ENCODE measurements at places on chromosomes 3 and 15.

DNA sequence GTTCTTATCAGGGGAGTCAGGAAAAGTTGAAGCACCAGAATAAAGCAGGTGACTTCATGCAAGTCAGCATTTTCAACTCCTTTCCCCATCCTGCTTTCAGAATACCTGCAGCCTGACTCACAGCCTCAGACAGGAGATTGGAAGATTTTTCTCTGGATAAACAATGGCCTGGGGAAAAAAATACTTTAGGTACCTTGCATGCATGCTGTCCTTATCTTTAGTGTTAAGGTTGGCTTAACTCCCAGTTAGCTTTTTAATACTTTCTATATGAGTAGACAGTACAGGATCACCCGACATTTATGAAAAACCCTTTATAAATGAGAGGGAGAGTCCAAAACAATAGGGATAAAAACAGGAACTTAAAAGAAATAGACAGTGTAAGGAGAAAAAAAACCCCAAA is 53.6 kb downstream of the PAK2 start:
- DNase-seq: no peak

GRCh38 chr3:48226939-48227338 is 3.6 kb downstream of the CAMP start:
- DNase-seq: no peak

- DNase-seq: no peak
Observed at GRCh38 chr3:84772841-84773240, 185.9 kb upstream of the CADM2 start.

DNA sequence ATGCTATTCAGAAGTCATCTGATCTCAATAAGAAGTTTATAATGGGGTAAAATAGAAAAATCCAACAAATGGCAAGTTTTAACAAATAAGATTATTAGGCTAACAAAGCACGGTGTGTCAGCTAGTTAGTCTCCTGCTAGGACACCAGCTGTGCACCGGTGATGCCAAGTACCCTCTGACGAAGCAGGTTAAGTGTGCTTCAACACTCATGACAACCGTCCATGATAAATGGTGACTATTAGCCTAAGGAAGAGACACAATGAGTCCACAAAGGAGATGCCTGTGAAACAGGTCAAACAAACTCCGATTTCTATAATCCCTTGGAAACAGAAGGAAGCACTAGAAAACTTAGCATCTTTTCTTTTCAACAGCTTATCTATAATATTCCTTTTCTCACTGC is 36.5 kb downstream of the ATP13A3 start:
- no peak for DNase-seq

- no peak for DNase-seq
Observed at GRCh38 chr15:58258501-58259292, 120.5 kb downstream of the AQP9 start.

- DNase-seq: no peak
Observed at GRCh38 chr15:101310508-101310907, 15.5 kb upstream of the SNRPA1 start.

- DNase-seq: no peak
Observed at GRCh38 chr3:129291236-129291886, 12.7 kb downstream of the HMCES start.

- no peak for DNase-seq
Observed at GRCh38 chr3:139718415-139718814, 40.6 kb upstream of the NMNAT3 start.

DNA sequence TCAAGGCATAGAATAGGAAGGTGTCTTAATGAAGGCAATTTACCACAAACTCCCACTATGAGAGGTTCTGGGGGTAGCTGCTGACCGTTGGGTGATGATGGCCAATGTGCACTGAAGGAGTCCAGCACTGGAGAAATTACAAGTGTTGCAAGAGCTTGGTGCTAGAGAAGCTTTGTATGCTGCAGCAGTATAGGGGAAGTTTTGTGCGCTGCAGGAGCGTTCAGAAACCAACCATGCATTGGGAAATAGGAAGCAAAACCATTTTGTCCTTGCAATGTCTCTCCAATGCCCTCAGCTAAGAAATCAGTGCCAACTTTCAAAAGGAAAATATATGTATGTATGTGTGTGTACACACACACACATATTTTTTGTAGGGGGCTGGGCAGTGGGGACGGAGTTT is 441.6 kb upstream of the NAALADL2 start:
- no peak for DNase-seq

GRCh38 chr3:72523429-72524151 is 324.7 kb downstream of the SHQ1 start:
- DNase-seq: peak; percentile 61

GRCh38 chr15:58518626-58519025 is 86.8 kb downstream of the LIPC start:
- no peak for DNase-seq

DNA sequence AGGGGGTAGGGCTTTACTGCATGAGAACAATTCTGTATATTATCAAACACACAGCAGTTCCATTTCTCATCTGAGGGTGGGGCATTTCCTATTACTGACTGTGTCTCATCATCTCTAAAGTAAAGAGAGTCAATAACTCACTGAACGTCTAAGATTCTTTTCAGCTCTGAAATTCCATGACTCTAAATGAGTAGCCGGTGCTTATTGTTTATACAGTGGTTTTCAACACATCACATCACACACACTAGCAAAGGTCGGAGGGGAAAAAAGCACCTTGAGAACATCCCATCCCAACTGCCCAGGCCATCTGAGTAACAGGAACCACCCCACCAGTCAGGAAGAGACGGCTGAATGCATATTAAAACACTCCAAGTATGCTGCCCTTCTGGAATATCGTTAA is 196.0 kb downstream of the SUCLG2 start:
- DNase-seq: no peak

DNA sequence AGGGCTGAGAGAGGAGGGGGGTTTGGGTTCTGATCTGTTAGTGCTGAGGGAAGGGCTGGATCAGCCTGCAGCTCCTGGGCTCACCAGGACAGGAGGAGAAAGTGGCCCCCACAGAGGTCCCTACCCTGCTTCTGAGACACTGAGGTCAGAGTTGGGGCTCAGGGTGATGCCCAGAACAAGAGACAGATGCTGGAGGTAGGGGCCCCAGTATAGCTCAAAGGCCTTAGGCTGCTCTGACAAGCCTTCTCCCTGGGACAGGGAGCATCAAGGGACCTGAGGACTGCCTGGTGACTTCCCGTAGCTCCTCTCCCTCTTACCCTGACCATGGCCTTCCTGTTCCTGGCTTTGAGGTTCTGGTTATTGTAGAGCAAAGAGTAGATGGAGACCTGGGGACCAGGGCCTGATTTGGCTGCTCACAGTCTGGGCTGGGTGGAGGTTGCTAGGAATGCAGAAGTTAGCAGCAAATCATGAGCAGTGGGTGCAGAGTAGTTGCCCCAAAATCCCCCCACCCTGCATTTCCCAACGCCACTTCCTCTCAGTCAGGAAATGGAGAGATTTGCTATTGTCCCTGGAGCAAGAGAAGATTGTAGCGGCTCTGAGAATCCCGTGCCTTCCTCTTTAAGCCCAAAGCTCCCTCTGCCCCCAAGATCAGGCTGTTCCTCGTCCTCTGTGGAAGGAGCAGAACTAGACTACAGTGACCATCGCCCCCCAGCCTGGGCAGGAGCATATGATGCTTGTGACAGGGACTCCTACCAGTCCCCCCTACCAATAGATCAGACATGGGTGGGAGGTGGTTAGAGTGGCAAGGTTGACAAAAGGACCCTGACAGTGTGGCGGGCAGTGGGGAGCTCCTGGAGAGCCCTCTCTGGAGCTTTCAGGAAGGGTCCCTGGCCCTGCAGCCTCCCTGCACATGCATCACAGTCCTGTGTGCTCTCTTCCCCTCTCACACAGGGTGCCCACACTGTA is 47.4 kb upstream of the SEC22A start:
- DNase-seq: no peak

GRCh38 chr3:159652452-159652851 is 336.2 kb upstream of the IL12A start:
- DNase-seq: no peak

GRCh38 chr3:143526011-143526545 is 322.2 kb downstream of the SLC9A9 start:
- DNase-seq: no peak

DNA sequence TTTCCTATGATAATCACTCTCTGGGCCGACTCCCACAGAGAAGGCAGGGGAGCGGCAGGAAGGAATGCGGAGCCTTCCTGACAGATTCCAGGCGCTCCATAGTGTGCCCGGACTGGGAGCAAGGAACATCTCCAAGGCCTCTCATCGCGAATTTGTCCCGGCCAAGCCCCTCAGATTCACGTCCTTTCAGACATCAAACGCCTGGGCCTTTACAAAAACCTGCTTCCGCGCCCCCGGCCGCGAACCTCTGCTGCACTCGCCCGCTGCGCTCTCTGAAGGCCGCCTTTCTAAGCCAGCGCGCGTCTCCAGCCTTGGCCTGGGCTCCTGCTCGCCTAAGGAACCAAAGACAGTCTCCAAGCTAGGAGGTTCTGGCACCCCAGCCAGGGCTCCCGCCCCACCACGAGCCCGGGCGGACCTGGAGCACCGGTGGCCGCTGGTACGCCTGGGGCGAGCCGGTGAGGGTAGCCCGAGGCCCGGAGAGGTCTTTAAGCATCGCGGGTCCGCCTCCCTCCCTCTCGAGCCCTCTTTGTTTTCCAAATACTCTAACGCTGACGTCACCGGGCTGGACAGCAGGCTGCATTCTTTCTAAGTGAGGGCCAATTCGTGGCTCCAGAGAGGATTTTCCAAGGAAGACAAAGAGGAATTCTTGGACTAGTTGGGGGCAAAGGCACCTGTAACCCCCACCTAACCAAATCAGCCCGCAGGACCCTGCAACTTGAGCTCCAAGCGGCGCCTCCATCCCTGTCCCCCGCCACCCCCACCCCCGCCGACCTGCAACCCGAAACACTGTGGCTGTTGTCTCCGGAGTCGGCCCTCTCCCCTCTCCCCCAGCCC is 759 bp downstream of the AMOTL2 start:
- no peak for DNase-seq

DNA sequence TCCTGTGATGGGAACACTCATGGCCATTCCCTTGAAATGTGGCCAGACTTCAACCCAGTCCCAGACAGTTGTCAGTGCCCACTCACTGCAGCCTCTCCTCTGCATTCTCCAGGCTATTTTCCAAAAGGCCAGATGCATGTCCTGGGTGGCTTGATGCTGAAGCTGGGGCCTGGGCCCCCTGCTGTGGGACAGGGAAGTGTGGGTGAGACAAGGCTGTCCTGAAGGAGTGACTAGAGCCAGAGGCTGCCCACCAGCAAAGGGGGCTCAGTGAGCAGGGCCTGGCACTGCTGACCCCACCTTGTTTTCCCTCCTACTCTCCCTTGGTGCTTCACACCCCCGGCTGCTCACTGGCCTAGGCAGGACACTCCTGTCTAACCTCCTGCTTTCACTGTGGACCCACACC is 11.9 kb downstream of the CISH start:
- DNase-seq: no peak

GRCh38 chr3:148791920-148792319 is 35.7 kb upstream of the CPB1 start:
- no peak for DNase-seq

- no peak for DNase-seq
Observed at GRCh38 chr3:135897715-135898114, 67.8 kb upstream of the PPP2R3A start.

GRCh38 chr3:124296406-124296805 is 304.5 kb upstream of the ROPN1 start:
- no peak for DNase-seq

GRCh38 chr15:68693071-68693470 is 114.3 kb downstream of the CORO2B start:
- no peak for DNase-seq

GRCh38 chr3:189508784-189509501 is 122.2 kb upstream of the TP63 start:
- no peak for DNase-seq

DNA sequence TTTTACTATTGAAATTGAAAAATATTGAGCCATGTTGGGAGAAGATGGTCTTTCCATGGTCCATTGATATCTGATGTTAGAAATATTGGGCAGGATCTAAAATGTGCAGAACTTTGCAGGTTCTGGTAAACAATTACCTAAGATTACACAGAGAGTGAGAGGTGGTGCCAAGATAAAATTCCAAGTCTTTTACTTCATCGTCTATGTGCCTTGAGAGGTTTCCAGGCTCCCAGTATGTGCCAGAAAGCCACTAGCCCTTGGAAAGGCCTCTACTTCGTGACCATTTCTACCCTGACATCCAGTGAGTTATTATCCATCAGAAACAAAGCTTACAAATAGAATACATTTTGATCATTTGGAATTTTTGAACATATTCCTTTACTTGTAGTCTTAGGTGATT is 27.6 kb downstream of the CD200 start:
- DNase-seq: no peak
